ENCODE measurements at places on chromosomes 13 and 19.

DNA sequence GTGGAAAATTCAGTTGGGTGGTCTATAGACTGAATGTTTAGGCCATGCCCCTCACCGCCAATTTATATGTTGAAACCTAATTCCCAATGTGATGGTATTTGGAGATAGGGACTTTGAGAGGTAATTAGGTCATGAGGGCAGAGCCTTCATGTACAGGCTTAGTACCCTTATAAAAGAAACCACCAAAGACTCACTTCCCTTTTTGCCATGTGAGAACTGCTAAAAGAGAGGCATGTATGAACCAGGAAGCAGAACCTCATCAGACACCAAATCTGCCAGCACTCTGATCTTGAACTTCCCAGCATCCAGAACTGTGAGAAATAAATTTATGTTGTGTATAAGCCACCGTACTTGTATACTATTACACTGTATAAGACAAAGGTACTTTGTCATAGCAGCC lies 40.6 kb downstream of the UQCRFS1 start:
- DNase-seq, result no peak

DNA sequence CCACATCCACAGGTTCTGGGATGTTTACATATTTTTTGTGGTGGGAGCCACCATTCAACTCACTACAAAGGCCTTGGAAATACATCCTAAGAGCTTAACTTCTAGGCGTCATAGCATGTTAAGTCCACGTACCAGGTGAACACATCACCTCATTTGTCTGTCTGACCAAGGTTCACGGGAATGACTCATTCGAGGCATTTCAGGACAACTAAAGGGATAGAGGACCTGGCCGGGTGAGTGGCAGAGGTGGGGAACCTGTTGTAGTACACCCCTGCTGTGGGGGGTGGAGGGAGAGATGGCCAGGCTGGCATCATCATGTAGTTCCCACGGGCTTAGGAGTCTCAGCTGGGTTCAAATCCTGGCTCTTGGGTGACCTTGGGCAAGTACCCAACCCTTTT lies 51.5 kb downstream of the BICRA start:
- no peak for DNase-seq

DNA sequence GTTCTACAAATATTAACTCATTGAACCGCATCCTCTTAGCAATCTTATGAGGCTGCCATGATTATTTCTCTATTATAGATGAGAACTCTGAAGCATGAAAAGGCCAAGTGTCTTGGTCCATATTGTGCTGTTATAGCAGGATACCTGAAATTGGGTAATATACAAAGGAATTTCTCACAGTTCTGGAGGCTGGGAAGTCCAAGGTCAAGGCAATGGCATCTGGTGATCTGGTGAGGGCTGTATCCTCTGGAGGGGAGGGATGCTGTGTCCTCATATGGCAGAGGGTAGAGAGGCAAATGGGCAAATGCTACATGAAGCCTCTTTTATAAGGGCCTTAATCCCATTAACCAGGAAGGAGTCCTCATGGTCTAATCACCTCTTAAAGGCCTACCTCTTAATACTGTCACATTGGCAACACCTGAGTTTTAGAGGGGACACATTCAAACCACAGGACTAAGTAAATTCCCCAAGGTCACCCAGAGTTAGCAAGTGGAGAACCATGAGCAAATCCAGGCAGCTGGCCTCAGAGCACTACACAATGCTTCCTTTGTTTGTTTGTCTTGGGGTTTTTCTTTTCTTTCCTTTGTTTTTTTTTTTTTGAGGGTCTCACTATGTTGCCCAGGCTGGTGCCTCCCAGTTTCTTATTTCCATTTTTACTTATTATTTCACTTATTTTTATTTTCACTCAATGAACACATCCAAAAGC lies 55.9 kb upstream of the LATS2 start:
- DNase-seq, result no peak

GRCh38 chr19:38551450-38551813 lies 66.3 kb downstream of the MAP4K1 start:
- no peak for DNase-seq

GRCh38 chr19:18807861-18808331 lies 16.8 kb upstream of the COMP start:
- DNase-seq, result no peak

- DNase-seq, result no peak
Measured at GRCh38 chr13:52677823-52678222, 25.2 kb downstream of the SUGT1 start.

DNA sequence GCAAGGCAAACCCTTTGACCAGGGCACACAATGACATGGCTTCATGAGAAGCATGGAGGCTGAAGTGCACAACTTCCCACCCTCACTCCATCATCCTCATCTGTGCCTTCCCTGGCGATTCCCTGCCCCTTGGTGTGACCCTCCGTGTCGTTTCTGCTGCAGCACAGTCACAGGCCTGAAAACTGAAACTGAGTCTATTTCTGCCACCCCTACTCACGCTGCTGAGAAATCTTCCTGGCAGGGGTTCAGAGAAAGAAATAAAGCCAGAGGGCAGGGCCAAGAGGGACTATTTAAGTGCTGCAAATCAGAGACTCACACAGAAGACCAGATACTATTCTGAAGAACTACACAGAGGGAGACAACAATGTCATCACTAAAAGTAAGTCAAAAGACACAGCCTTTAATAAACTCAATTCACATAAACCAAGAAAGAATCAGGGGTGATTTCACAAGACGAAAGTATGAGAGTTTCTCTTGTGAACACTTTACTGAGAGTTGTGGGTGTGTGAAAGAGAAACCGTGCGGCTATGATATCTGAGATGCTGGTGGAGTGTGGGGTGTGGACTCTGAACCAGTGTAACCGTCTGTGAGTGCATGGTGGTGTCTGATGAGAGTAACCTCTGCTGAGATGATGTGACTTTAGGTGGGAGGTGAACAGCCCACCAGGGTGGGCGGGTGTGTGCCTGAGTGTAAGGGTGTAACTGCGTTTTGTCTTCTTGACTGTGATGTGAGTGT lies 23.5 kb downstream of the LGALS16 start:
- DNase-seq, result no peak

DNA sequence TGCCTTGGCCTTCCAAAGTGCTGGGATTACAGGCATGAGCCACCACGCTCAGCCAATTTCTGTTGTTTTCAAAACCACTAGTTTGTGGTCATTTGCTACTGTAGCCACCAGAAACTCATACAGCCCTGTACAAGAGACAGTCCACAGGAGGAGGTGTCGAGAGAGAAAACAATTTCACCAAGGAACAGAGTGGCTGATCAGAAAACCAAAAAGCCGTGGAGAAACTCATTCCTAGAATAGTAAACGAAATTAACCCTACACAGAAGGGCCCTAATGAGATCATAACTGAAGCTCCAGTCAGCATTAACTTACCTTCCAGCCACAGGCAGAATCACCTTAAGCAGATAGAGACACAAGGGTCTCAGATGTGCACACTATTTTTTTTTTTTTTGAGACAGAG lies 3.8 kb upstream of the CCDC124 start:
- DNase-seq, result no peak

- no peak for DNase-seq
Measured at GRCh38 chr19:5839065-5840017, at the start of gene FUT6. Gene FUT6 (minus strand): TSS chr19:5839702. CDS start chr19:5832567, 7,135 bp downstream.

GRCh38 chr19:30375553-30376031 lies 3.4 kb downstream of the ZNF536 start:
- no peak for DNase-seq

GRCh38 chr13:52739468-52740071 lies at the start of gene CNMD:
Gene CNMD (minus strand): TSS chr13:52739820. CDS start chr13:52739701, 119 bp downstream.
- DNase-seq, result no peak

DNA sequence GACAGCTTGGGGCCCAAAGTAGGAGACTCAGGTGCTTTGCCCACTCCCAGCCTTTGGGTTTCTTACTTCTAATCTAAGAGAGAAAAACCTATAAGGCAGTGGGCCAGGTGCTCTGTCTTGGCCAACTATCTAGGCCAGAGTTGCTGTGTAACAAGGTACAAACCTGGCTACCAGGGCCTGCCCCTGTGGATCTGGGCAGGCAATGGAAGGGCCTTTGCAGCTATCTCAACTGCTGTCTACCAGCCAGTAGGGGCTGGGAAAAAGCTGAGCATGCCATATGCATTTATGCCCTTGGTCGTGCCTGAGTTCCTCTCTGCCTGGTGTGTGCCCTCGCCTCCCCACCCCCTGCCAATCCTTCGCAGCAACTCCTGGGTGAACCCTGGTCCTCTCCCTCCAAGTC lies 16.7 kb upstream of the SERPINE3 start:
- no peak for DNase-seq

GRCh38 chr13:88097541-88097940 lies 426.4 kb downstream of the SLITRK5 start:
- DNase-seq, result no peak

DNA sequence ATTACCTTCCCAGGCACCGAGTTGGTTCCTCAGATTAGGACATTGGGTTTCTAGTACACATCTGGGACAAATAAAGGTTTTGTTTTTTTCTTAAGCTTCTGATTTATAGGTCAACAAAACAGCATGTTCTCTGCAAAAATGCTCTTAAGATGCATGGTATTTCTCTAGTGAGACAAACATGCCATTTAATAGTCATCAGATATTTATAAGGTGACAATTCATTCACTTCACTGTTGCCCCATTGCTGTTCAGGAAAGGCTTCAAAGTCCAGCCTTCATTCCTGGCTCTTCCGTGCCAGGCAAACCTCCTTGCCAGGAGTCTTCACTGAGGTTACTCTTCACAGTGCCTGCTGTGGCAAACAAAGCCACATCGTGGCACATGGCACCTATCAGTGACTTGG lies 156.3 kb upstream of the FNDC3A start:
- DNase-seq, result no peak

GRCh38 chr13:87906411-87906810 lies 235.2 kb downstream of the SLITRK5 start:
- no peak for DNase-seq

- no peak for DNase-seq
Measured at GRCh38 chr19:14439014-14439413, 5.9 kb downstream of the PKN1 start.

GRCh38 chr13:63025741-63026140 lies 1610.1 kb upstream of the PCDH20 start:
- no peak for DNase-seq

- DNase-seq, result no peak
Measured at GRCh38 chr19:37980419-37981170, 73.6 kb downstream of the SIPA1L3 start.

DNA sequence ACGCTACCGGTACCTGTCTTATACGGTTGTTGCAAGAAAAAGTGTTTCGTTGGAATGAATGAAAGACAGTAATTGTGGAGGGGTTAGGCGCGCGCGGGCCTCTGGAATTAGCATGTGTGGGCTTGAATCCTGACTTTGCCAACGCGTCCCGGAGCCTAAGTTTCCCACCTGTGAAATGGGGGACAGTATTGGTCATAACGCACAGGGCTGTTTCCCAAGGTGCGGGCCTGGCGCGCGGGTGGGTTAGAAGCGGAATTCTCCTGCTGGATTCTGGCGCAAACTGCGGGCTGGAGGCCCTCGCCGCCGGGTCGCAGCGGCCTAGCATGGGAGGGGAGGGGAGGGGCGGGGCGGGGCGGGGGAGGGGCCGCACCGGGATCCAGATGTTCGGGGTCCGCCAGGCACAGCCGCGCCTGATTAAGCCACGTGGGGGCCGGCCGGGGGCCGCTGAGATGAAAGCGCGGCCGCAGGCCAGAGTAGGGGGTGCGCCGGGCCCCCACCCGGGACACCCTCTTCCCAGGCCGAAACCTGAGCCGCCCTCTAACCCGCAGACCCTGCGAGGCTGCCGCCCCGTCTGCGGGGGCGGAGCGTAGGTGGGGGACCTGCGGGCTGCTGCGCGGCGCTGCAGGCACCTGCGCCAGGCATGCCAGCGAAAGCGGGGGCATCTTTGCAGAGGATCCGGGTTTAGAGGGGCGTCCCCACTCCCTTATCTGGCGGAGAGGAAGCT lies 1.2 kb upstream of the TMEM59L start:
- peak; percentile 29 for DNase-seq
